ENCODE measurements at places on chromosomes 7 and 10.
A peak's percentile ranks its signal among the peaks of the same experiment; 100 is the strongest.

DNA sequence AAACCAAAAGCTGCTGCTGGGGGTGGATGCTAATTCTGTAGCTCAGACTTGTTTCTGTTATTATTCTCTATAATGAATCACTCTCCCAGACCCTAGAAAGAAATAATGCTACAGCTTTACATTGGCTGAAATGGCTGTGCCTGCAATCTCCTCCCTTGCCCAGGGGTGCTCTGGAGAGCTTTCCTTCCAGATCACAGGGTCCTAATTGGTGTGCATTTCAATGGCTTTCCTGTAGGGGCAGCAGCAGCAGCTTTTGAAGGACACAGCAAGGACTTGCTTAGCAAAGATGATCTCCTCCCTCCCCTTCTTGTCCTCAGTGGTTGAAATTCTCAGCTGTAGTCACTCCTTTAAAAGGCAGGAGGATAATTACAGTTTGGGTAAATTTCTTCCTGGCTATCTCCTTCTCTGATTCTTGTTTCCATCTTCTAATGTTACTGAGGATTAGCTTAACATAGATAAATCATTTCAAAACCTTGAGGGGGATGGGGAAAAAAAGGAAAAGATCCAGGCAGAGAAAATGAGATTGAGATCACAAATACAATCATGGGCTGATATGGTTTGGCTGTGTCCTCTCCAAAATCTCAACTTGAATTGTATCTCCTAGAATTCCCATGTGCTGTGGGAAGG, 120.2 kb upstream of the CTTNBP2 start:
- DNase-seq: peak; percentile 24

DNA sequence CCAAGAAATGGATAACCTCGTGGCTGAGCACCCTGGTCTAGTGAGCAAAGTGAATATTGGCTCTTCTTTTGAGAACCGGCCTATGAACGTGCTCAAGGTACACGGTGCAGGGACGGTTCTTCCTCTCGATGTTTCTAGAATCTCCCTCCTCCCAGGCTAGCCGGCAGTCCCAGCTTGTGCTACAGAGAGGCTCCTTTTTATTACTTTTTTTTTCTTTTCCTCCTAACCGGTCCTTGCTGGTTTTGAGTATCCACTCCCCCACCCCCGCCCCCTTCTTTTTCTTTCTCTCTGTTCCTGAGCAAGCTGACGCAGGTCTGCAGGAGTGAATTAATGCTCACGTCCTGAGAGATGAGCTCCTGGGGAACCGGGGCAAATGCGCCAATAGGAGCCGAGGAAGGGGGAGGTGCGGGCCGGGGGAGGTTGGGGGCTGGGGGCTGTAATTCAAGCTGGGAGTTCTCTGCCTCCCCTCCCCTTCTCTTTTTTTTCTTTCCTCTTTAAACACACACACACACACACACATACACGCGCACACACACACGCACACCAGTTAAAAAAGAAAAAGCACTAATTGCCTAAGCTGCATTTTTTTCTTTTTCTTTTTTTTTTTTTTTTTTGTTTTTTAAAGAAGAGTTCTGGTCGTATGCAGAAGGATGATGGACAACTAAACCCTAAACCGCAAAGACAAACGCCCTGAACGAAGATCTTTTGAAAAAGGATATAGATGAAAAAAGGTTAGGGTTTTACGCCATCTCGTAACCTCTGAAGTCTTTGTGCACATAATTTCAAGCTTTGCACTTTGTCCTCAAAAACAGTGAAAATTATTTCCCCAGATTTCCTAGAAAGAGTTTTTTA, 6.6 kb downstream of the CPA2 start:
- DNase-seq: no peak

- no peak for DNase-seq
Observed at GRCh38 chr7:74222851-74223710, 13.3 kb downstream of the LAT2 start.

GRCh38 chr10:7967035-7967434, 87.5 kb upstream of the GATA3 start:
- DNase-seq: no peak

DNA sequence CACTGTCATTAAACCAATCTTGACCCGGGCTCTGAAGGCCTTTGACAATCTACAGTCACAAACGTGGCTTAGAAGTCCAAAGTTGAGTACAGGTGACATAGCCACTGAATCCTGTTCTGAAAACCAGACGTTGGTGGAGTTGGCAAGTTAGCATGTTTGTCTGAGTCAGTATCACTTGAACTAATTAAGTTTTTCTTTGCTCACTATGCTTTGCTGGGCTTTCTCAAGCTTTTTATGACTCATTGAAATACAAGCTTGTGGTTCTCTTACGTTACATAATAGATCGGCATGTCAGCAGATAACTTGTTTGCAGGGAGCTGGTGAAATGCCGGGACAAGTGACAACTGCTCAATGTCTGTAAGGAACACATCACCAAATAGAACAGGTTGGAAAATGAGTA, 53.8 kb downstream of the ARL5B start:
- no peak for DNase-seq

- DNase-seq: peak; percentile 61
Observed at GRCh38 chr10:119396008-119396708, 146.4 kb downstream of the RGS10 start.

DNA sequence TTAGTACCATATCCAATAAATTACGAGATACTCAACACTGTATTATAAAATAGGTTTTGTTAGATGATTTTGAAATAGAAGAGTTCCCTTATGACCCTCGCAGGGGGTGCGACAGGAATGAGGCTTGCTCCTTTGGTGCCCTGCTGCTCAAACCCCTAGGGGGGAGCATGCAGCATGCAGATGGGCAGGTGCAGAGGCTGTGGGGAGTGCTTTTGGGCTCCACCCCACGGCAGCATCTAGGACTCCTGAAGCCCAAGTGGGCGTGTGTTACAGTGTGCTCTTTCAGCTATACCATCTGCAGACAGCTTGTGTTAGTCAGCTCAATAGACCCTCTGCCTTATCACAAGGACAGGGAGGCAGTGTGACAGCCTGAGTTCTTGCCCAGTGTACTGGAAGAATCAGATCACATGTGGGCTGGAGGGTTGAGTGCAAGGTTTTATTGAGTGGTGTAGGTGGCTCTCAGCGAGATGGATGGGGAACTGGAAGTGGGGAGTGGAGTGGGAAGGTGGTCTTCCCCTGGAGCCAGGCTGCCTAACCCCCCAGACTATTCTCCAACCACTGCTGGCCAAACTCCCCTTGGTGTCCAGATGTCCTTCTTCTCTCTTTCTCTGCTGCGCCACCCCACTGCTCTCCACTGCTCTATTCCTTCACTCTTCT, 3.1 kb upstream of the MRC1 start:
- DNase-seq: no peak

DNA sequence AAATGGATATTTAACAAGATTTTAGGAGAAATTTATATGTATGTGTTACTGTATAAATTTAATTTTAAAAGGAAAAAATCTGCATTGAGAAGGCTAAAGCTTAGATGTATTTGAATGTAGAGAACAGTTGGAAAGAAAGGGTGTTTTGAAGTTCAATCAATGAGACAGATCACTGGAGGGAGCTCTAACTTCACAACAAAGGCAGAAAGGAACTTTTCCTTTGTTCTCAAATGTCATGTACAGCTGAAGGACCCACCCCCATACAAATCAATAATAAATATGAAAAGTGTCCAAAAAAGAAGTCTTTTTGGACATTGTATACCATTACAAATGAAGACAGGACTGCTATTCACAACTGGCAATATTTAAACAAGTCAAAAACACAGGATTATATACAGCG, 403.4 kb downstream of the DNAJB9 start:
- no peak for DNase-seq

- DNase-seq: no peak
Observed at GRCh38 chr7:18369011-18369410, 126.5 kb upstream of the HDAC9 start.
